Activated naive CD8-positive, alpha-beta T cell treated with anti-CD3 and anti-CD28 coated beads, Interleukin-2, amount 10 ng/mL, durations not matched to agents 7 days and 5 days (primary cell): ENCODE measurements at places on chromosomes 2 and 18. TPM values are rescaled to one million over a fixed set of nuclear protein-coding genes. Genes with fewer than 3 reads are reported as not detected.

GRCh38 chr2:58516695-58517094, 275.6 kb upstream of the FANCL start:
- no peak for DNase-seq
- H3K27me3 ChIP-seq, result peaks cover 13% of the 10 kb centered on the region
- no peak overlapping the region for H3K27ac ChIP-seq
- no peak overlapping the region for H3K4me3 ChIP-seq
- no peaks in the 10 kb centered on the region for H3K4me1 ChIP-seq
- no peaks in the 10 kb centered on the region for H3K36me3 ChIP-seq

- no peaks in the 10 kb centered on the region for H3K4me1 ChIP-seq
- no peaks in the 10 kb centered on the region for H3K27me3 ChIP-seq
- no peak overlapping the region for H3K4me3 ChIP-seq
- DNase-seq, result no peak
- peaks cover 15% of the 10 kb centered on the region for H3K36me3 ChIP-seq
These were observed 92.4 kb upstream of the TTN start for GRCh38 chr2:178899656-178900055.

- DNase-seq, result no peak
- H3K4me3 ChIP-seq, result no peak overlapping the region
- no peaks in the 10 kb centered on the region for H3K4me1 ChIP-seq
- no peak overlapping the region for H3K27ac ChIP-seq
These were observed 127.7 kb upstream of the CHST9 start for GRCh38 chr18:27312853-27313252.

APLF gene
- total RNA-seq, result 4.6 TPM

DNA sequence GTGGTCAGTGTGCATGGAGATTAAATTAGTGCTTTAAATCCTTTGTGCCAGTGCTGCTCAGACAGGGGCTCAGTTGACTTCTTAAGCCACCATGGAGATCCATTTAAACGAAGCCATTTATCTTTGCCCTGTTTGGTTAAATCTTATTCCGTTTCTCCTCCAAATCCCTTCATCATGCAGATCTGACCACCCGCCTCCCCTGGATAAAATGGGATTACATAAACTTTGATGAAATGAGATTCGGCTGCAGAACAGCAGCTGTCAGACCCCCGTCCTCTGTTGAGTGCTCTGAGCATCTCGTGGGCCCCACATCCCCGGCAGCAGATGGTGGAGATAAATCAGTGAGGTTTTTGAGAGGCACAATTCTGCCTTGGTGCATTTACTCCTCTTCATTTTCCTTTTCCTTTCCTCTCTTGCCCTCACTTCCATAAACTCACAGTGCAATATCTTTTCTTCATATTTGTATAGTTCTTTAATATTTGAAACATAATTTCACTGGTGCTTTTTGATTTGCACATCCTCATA, 84.4 kb upstream of the TWIST2 start:
- no peak overlapping the region for H3K27ac ChIP-seq
- DNase-seq, result no peak

DNA sequence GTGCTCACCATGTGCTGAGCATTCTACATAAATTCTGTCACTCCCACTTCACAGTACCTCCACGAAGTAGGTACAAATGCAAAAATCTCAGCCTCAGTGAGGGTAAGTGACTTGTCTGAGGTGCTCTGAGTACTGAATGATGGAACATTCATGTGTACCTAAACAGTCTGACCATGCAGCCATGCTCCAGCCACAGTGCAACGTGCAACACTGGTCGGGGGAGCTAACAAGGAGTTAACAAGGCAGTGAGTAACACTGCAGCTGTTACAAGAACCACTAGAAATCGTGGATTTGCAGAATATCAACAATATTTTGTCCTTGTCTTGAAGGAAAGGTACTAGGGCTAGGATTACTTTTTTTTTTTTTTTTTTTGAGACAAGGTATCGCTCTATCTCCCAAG, 36.6 kb upstream of the NDUFV2 start:
- H3K27ac ChIP-seq, result no peak overlapping the region
- DNase-seq, result no peak
- no peaks in the 10 kb centered on the region for H3K36me3 ChIP-seq

DNA sequence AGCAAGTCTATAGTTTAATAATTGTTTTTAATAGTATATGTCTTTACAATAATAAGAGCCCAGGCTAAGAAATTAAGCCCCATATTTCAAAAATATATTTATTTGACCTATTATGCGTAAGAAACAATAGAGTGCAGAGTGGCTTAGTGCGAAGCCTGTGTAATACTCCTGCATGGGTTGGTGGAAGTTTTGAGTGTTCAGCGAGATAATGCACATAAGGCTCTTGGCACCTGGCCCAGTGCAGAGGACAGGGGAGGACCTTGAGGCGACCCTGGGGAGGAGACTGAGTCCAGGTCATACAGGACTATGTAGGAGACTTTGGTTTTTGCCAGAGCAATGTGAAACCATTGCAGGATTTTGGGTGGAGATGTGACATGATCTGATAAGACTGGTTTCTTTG, 132.4 kb upstream of the ST6GAL2 start:
- no peak for DNase-seq
- H3K27ac ChIP-seq, result no peak overlapping the region
- H3K36me3 ChIP-seq, result no peaks in the 10 kb centered on the region

GRCh38 chr2:222837643-222838056, 23.2 kb upstream of the ACSL3 start:
- H3K27me3 ChIP-seq, result peaks cover 15% of the 10 kb centered on the region
- no peak overlapping the region for H3K4me3 ChIP-seq
- peaks cover 14% of the 10 kb centered on the region for H3K4me1 ChIP-seq
- DNase-seq, result no peak
- H3K36me3 ChIP-seq, result no peaks in the 10 kb centered on the region
